Activated T-helper 1 cell treated with anti-CD3 and anti-CD28 coated beads, Interleukin-2, amount 50 U/mL, for 16 hours (primary cell): ENCODE measurements at places on chromosomes 12 and 14.

DNA sequence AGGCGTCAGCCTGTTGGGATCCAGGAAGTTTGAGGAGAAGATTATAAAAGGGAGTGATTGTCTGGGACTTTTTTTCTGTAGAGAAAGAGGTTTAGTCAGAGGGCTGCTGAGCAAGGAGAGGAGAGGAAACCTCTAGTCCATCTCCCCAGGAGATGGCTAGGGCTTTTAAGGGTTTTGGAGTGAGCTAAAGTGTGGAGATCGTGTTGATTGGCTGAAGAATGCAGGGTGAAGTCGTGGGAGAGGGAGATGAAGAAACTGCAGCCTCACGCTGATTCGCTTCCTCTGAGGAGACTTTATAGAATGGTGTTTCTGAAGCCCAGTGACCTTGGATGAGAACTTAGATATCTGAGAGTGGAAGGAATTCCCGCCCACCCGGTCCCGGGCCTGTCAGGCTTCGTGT, 193.7 kb upstream of the PWP1 start:
- no peak for DNase-seq

GRCh38 chr12:25993901-25994651, 35.6 kb downstream of the RASSF8 start:
- no peak for DNase-seq

DNA sequence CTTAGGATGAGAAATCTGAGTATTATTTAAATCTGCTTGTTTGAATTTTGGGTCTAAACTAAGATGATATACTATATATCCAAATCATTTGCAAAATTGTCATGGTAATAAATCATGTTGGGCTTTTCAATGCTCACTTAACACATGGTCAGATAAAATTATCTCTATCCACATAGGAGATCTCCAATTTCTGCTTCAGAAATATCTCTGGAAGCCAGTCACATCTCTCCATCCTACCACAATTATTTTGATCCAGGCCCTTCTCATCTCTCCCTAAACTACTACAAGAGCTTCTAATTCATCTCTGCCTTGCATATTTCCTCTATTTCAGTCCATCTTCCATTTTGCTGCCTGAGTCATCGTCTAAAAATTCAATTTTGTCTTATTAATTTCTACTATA, 3.8 kb downstream of the DCN start:
- DNase-seq: no peak

GRCh38 chr12:131340616-131341210, 370.2 kb upstream of the SFSWAP start:
- no peak for DNase-seq

- DNase-seq: no peak
These were observed 269.2 kb downstream of the KSR2 start for GRCh38 chr12:117699575-117699974.

- no peak for DNase-seq
These were observed 1402.0 kb upstream of the SEL1L start for GRCh38 chr14:82935691-82936090.

DNA sequence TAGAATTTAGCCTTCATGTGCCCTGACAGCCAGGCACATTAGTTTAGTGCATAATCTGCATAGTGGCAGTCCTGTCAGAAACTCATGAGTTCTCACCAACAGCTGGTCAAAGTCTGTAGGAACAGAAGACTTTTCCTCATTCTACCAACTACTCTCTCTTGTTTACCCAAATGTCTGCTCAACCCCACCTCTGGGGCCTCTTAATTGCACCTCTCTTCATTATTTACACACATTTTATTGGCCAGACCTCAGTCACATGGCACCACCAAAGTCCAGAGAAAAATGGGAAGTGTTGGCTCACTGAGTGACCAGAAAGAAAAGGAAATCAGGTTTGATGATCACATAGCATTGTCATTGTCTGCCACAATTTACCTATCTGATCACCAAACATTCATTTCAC, 114.6 kb upstream of the PLXNC1 start:
- DNase-seq: no peak

DNA sequence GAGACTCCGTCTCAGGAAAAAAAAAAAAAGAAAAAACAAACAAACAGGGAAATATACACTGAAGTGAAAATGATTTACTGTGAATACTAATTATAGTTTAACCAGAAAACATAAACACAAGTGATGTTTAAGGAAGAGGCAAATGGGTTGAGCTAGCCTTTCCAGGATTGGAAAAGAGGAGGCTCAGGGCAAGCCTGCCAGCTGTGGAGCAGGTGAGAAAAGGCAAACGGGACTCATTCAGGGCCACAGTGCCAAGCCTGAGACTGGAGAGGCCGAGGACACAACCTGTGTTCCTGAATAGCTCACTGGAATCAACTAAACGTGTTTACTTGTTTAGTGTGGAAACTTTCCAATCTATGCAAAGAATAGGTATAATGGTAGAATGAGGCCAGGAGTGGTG, 35.7 kb upstream of the MAPKAPK5 start:
- DNase-seq: no peak

- DNase-seq: no peak
These were observed 36.4 kb upstream of the AEBP2 start for GRCh38 chr12:19402743-19403431.

DNA sequence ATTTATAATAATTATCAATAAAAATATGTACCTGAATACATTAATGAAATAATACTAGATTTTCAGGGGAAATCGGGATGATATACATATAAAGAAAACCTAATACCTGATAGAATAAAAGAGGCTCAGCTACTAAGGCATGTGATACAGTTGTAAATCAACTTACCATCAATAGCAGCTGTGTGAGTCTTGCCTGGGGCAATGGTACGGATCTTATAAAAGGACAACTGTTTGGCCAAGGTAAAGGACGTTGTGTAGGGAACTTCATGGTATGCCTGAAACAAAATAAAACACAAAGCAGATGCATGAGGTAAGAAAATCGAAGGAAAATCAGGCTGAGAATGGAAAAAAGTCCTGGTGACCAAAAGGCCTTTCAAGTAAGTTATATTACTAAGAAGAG, 25.4 kb downstream of the NEK9 start:
- no peak for DNase-seq

DNA sequence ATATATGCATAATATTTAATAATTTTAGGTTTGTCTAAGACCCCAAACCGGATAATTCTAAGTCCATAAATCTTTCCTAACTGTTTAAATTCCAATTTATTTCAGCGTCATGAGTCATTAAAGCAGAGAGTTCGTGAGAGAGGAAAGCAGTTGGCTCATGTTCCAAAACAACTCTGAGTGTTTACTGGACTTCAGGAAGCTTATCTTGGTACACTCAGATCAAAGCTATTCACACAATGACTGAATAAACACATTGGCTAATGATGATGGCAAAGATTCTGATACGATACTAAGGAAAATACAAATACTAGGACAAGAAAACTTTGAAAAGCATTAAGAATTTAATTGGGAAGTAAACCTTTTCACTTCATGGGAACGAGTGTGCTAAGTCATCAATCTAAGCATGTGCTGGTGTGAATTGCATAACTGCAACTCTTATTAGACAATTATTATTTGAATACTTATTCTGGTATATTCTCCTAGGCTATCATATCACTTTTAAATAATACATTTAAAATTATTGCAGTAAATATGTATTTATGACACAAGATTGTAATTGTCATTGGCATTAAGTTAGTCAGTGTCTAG, 34.8 kb upstream of the CLEC14A start:
- DNase-seq: no peak
